ENCODE measurements at places on chromosomes 2 and 18.

DNA sequence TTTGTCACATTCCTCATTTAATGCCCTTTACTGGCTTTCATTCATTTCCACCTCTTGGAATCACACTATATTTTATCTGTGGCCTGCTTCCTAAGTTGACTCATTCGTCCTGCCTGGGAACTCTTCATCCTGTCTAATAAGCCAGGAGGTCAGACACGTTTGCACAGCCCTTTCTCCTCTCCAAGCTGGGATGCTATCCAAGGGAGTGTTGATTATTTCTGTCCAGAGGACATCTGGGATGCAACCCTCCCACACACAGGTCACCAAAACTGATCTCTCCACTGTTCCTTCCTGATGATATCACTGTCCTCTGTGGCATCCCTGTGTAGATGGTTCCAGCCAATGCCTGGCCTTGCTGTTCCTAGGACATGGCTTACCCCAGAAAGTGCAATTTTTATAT is 79.8 kb upstream of the NOSTRIN start:
- DNase-seq, result no peak

DNA sequence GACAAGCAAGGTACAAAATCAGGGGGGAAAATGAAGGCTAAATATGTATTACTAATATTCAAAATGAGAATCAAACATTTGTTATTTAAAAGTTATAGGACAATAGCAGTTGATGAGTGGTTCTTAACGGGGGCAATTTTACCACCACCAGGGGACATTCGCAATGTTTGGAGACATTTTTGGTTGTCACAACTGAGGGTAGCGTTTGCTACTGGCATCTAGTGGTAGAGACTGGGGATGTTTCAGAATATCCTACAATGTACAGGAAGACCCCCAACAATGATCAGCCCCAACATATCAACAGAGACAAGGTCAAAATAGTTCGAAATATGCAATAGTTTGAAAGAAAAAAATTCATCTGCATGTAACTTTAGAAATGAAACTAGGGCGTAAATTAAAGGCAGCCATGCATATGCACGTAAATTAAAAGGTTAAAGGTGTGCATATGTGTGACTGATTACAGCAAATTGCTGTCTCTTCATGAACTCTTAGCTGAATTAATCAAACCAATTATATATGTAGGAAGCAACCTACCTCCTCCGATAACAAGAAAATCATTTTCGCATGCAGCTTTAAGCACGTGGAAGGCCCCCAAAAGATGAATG is 61.2 kb upstream of the CUL3 start:
- DNase-seq, result no peak

GRCh38 chr2:153101187-153101586 is 377.4 kb downstream of the RPRM start:
- DNase-seq, result no peak

DNA sequence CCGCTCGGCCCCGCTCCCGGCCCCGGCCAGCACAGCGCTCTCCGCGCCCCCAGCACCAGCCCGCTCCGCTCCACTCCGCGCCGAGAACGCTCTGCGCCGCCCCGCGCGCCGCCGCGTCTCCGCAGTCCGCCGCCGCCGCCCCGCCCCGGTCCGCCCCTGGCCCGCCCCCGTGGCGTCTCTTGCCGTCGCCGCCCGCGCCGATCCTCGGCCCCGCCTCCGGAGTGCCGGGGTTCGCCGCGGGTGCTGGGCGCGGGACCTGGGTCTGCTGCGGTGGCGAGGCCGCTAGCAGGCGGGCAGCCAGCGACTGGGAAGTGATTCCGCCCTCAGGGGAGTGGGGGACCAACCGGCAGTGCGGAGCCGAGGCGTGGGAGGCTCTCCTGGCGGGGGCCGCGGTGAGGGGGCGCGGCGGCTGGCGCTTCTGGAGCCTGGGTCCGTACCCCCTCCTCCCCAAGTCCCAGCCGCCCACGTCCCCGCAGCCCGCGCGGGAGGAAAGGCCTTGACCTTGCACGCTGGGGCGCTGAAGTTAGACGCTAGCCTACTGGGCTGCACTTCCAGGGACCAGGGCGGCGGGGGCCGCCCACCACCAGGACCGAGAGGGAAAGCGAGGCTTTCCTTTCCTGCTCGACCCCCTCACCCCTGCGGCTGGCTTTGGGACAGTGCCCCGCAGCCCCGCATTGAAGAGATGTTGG is at the start of gene HS6ST1:
Gene HS6ST1 (minus strand): TSS at position 93 of the 689 bp plus-strand sequence. CDS start 305 bp downstream, outside the sequence.
- peak; percentile 90 for DNase-seq

DNA sequence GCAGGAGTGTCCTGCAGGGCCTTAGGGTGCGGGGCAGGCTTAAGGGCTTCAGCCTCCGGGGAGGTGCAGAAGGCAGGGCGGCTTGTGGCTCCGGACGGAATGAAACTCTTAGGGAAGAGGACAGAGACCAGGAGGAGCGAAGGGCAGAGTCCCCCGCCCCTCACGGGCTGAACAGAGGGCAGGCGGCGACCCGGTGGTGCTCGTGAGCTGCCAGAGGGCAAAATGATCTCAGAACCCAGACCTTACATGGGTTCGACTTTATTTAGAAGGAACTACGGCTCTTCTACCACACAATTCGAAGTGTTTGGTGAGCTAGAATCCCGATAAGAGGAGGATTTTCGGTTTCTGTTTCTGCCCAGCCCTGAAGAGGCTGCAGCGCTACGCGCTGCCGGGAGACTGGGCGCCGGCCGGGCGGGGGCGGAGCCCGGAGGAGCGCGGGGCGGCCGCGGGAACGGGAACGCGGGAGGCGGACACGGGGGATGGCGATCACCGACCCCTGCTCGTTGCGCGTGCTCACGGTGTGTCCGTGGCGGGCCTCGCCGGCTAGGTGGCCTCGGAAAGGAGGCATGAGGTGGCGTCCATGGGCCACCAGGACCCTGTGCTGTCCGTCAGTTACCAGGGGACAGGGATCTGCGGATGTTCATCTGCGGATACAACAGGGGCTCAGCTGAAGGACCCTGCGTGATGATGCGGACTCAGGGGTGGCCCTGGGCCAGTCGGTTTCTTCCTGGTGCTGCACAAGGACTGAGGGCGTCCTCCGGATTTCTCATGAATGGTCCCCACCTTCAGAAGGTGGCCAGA is 4.2 kb upstream of the SP100 start:
- no peak for DNase-seq

DNA sequence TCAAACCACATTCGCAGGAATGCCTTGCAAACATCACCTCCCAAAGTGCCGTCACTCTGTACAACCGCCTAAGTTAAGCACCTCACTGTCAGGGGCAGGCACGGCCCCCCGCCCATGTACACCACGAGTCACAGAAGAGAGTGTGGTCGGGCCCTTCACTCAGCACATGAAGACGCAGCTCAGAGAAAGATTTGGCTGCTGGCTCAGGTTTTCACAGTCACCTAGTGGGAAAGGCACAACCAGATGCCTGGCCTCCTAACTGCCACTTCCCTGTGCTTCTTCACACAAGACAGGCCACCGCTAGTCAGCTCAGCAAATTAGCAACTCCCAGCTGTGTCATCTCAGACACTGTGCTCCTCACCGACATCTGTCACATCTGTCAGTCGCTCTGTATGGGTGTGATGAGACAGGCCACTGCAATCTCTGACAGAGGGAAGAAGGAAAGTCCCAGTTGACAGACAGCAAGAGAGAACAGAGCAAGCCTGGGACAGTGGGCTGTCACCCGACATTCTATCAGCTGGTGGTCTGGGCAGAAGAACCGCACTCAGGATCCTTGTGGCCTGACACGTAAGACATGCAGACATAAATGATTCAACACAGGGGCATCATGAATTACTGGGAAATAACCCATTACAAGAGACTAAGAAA is 60.8 kb downstream of the CRACDL start:
- no peak for DNase-seq

DNA sequence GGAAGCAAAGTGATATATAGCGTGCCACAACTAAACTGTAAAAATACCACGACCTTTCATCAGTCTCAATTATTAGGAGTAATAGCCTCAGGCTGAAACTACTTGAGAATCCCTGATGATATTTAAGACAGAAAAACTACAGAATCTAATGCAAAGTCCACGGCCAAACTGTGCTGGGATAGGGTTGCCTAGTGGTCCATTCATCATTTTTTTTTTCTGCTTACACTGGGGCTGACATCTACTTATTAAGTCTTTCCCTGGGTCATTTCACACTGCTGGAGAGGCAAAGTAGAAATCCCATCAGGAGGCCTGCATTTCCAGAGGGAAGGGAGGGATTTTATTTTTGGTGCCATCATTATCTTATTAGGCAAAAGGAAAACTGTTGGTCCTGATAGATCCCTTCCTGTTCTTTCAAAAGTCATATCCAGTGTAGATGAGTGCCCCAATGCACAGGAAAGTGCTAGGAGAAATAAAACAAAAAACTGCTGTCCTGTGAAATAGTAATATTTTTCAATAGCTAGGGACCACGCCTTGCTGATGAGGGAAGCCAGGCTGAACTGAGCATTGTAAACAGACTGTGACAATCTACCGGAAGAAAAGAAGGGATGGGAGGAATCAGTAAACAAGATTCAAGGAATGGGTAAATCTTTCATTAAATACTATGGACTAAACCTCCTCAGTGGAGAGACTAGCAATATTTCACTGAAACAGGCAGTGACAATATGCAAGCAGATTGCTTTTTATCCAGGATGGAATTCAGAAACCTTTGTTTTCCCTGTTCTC is 644.3 kb downstream of the IRS1 start:
- DNase-seq, result no peak

DNA sequence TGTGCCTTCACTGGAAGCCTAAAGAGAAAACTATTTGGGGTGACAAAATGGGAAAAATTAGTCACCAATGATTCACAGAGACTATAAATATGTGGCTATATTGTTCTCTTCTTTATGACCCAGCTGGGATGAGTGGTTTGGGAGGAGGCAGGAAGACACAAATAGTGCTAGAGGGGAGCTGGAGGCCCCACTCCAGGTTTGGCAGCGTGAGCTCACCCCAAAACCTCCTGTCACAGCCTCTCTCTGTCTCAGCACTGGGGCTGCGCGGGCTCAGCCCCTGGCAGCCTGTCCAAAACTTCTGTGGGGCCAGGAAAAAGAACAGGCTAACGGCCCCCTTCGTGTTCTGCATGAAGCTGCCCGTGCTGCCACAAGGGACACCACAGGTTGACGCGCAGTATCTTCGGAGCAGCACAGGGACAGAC is 73.2 kb upstream of the LCLAT1 start:
- DNase-seq, result no peak

DNA sequence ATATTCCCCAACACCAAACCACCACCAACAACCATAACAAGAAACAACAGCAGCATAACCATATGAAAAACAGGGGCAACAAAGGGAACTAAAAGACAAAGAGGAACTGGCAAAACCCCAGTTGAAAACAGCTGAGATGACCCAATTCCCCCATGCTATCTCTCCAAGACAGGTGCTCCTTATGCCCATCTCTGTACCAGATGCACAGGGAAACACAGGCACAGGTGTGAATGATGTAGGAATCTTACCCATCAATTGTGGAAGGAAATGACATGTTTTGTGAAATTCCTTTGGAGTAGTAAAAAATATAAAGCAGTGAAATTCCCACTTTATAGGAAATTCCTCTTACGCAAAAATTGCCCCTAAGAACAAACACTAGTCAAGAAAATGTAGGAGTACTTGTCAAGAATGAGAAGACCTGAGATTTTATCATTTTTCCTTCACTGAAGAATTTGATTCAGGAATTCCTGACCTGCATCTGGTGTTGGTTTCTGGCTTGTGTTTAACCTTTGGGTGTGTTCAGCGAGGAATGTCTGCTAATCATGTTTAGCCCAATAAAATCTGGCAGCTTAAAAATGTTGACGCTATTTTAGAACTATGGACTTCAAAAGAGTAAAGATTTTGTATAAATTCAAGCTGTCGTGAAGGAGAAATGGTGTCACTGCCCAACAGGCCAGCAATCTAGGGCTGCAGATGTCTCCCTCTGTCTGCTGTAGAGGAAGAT is 67.7 kb upstream of the ARHGAP28 start:
- DNase-seq, result no peak

GRCh38 chr2:149019768-149020167 is 18.7 kb upstream of the LYPD6B start:
- no peak for DNase-seq

DNA sequence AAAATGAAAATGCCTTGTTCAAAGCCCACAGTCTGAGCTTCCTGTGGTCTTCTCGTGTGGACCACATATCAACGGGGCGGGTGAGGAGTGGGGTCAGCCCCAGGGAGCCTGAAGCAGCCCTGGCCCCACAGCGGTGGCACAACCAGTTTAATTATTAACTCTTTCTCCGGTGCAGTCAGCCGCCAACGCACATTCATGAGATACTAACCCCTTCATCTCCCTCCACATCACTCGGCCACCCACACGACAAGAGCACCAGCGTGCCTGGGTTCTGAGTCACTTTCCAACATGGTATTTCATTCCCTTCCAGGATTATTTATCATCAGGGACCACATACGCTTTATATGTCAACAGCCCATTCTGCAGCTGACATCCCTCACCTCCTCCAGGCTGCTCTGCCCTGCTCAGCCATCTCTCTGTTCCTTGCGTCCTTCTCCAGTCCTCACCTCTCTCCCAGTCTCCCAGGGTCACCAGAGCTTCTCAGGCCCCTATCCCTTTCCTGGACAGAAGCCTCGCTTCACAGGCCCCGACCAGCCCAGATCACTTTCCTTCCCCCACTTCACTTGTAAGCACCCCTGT is 48.0 kb upstream of the ID2 start:
- DNase-seq, result no peak

DNA sequence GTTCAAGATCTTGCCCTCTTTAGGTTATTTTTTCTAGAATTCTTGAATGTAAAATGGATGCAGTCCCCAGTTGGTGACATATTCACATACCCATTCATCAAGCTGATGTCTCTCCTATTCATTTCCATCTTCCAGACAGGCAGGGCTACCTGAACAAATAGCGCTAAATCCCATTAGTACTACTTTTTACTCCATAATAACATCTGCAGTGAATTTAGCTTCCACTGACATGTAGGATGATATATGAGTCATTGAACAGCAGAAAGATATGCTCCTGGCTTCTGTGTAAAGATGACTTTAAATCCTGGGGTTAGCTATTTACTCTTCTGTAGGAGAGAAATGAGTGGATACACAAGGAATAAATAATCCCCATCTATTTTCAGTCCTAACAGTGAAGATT is 194.7 kb downstream of the RND3 start:
- DNase-seq, result no peak

All from stimulated activated CD4-positive, alpha-beta T cell treated with anti-CD3 and anti-CD28 coated beads, Interleukin-1b, Interleukin-23, amount 100 ng/mL, for 1 hour (primary cell).